ENCODE measurements at places on chromosomes 3 and 15.

GRCh38 chr3:152445212-152445611 lies 176.5 kb downstream of the MBNL1 start:
- no peak for DNase-seq

DNA sequence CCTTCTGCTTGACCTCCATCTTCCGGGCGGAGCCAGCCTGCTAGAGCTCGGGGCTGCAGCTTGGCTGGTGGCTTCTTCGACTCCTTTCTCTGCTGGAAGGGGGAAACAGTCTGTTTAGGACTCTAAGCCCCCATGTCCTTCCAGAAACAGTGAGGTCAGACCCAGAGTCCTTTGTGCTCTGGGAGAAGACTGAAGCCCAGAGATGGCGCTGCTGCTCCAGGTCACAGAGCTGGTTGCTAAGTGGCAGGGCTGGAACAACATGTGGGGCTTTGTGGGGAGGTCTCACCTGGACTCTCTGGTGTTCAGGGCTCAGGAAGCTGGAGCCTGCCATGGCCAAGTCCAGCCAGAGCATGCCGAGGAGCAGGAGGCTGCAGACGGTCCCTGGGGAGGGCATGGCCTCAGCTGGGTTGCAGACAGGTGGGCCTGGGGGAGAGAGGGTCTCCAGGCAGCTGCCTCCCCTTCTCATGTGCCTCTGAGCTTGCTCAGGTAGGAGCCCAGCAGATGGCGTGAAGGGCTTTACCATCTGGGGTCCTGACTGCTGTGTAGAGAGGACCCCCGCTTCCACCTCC lies 2.9 kb downstream of the GHRL start:
- DNase-seq, result no peak

- DNase-seq, result no peak
Measured at GRCh38 chr3:2861120-2861519, 249.1 kb downstream of the IL5RA start.

DNA sequence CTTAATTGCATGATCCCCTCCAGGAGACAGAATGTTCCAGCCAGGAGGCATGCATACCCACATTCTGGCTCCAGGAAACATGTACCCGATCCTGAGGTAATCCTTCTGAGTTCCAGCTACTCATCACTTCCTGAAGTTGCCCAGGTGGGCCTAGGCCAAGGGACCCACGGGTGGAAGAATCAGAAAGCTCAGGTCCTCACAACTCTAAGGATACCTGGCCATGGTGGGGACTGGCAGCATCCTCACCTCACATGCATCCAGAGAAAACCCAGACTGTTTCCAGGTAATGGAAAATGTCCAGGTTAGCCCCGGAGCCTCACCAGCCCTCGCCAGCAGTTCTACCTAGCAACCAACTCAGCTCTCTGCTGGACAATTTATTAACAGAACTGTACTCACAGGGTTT lies 78.2 kb downstream of the DAPK2 start:
- DNase-seq, result no peak

DNA sequence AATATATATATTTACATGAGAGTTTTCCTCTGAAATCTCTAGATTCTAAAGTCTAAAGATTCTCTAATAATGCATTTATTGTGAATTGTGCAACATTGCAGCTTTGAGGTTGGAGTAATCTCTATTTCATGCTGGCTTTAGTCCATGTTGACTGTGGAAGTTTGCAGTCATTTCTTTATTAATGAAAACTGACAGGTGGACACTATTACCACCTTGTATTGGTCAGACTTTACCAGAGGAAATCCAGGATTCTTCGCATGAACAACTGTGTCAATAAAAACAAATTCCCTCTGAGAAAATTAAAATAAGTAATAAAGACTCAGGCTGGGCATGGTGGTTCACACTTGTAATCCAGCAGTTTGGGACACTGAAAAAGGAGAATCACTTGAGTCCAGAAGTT lies 274.1 kb downstream of the SHQ1 start:
- no peak for DNase-seq

GRCh38 chr3:179146911-179147513 lies 1.1 kb upstream of the PIK3CA start:
- no peak for DNase-seq

GRCh38 chr3:155232605-155233004 lies 60.9 kb downstream of the STRIT1 start:
- DNase-seq, result no peak

DNA sequence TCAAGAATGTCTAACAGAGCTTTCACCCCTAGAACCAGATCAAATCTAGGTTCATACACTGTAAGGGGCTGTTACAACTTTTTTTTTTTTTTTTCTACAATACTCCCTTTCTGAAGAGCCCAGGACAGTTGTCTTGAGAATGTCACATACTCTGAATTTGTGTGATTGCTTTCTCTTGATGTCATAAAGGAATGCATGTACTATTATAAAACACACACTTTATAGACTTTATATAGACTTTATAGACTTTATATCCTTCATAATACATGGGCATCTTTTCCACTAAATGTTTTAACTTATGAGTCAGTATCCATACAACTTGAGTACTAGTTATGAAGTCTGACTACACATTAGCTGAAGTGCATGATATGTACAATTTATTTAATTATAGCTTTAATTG lies 26.3 kb downstream of the RFX7 start:
- no peak for DNase-seq

DNA sequence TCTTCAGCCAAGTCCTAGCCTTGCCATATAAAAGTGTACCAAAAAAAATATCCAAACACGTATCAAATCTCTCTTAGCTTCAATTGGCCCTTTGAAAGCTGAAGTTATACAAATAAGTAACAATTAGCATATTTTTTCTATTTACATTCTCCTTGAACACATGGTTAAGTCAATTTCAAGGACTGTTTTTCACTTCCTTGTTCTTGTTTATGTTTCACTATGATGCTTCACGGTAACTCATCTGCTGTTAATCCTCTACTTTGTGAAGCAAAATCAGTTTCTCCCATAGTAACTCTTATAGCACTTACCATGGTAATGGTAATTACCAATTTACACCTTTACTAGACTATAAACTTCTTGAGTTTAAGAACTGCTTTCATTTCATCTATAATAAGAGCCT lies 10.6 kb upstream of the SPRED1 start:
- DNase-seq, result no peak

- DNase-seq, result no peak
Measured at GRCh38 chr3:190326930-190327329, 4.7 kb upstream of the CLDN1 start.

DNA sequence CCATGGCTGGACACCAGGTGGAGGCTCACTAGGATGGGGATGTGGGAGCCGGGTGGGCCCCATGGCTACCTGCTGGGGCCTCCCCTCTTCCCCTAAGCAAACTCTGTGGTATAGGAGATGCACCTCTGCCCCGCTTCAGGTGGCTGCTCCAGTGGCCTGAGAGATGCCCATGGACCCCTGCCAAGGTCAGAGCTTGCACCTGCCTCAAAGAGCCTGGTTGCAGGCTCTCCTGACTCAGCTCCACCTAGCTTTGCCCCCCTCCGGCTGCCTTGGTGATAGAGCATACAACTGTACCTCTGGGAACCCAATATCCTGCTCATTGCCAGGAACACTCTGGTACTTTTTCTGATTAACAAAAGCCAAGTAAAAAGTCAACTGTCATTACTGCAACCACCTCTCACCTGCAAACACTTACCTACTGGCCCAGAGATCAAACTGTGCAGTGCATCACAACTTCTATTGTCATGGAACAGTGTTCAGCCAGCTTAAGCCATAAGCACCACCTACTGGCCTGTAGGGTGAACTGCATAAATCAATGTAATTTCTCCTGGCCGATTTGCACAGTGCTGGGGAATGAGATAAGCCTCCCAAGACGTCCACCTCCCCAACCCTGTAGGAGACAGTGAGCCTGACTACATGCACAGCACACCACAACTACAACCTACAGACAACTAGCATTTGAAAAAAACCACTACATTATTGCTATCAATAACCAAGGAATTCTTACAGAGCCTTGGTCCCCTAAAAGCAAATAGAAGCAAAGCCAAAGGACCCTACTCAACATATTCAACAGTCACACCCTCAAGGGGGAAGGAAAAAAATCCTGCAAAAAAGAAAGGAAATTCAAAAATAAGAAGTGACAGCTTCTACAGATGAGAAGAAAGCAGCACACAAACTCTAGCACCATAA lies 352.4 kb upstream of the ARHGEF26 start:
- no peak for DNase-seq

DNA sequence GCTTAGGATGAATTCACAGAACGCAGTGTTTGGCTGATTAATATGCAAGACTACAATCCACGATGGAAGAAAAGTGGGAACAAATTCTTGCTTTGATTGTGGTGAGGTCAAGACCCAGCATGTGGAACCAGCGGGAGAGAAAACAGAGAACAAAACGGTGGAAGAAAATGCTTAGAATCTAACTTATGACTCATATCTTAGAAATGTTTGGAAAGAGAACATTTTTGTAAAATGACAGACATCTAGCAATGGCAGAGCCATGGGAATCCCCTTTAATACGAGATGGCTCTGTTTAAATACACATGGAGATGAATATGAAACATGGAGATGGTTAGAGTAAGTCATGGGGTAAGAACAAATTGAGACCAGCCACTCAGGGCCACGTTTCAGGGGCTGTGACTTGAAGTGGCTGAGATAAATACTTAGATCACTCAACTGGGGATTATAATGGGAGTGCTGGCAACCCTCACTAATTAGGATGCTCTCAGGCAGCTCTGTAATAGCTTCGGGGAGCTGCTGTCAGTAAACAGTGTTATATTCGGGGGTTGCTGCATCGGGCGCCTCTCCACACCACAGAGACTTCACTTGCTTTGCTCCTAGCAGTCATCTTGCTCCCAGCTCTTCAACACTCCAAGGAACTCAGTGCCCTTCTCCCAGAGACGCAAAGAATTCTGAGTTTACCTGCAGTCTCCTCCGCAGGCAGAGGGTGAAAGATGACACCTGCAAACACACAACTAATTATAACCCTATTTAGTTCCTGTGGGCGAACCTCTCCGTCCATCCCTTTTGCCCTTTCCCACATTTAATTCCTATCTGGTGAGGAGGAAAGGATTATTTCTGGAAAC lies 68.0 kb upstream of the ONECUT1 start:
- no peak for DNase-seq

GRCh38 chr3:21534462-21534861 lies 216.5 kb downstream of the ZNF385D start:
- DNase-seq, result no peak

GRCh38 chr15:36769098-36769497 lies 189.7 kb downstream of the CDIN1 start:
- no peak for DNase-seq

- no peak for DNase-seq
Measured at GRCh38 chr3:46890132-46890531, 12.6 kb downstream of the PTH1R start.

GRCh38 chr3:127654374-127654773 lies 18.4 kb upstream of the ABTB1 start:
- no peak for DNase-seq

GRCh38 chr15:95758851-95759250 lies 571.6 kb upstream of the NR2F2 start:
- no peak for DNase-seq

All from hypothalamus (tissue), 51 donors.